ENCODE measurements at places on chromosomes 1 and 21. TPM values are rescaled to one million over a fixed set of nuclear protein-coding genes. Genes with fewer than 3 reads are reported as not detected.

DNA sequence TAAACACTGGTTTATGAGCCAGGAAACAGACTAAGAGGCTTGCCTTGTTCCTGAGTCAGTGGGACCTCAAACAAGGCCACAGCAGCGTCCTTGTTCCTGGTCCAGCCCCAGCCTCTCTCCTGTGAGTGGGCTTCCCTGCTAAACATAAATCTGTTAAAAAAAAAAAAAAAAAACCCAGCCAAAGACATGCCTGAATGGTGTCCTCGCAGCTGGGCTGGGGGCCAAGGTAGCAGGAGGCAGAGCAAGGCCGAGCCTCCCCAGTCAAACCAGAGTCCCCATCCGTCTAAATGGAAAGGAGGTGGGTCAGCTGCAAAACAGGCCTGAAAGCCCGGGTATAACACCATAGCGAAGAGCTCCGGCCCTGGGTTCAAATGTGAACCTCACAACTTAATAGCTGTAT lies 18.1 kb upstream of the IFFO2 start:
- no peak for DNase-seq
- H3K27ac ChIP-seq, result no peak overlapping the region
- peaks cover 17% of the 10 kb centered on the region for H3K27me3 ChIP-seq
- H3K4me3 ChIP-seq, result no peak overlapping the region
- H3K36me3 ChIP-seq, result no peaks in the 10 kb centered on the region

DNA sequence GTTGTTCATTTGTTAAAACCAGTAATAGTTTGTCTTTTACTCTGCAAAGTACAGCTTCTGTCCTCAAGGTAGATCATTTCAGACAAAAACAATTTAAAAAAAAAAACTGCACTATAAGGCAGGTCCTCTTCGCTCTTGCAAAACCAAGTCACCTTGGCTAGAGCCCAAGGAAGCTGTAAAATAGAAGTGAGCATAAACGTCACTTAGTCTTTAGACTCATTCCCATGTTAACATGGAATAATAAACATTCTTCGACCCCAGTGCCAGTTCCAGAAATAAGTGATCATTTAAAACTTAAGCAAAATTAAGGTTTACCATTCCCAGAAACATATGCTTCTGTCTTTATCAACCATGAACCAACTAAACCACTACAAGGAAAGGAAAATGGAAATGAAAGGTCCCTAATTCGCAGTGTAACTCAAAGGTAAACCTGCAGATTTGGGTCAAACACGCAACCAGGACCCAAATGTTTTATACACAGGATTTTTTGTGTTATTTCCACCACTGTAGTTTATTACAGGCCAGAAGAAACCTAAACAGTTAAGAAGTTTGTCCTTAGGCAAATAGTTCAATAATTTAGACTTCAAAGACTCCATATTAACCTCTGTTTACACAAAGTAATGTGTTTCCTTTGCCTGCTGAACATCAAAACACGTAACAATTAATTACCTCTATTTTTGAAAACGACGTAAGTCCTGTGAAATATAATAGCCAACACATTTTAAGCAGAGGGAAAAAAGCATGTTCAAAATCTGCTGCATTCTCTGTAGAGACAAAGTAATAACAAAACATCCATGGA lies 54.6 kb downstream of the TGFBR3 start:
- no peak for DNase-seq
- peaks cover 63% of the 10 kb centered on the region for H3K4me1 ChIP-seq
- peak overlapping the region; percentile 32 for H3K4me3 ChIP-seq
- no peaks in the 10 kb centered on the region for H3K36me3 ChIP-seq
- H3K27me3 ChIP-seq, result no peaks in the 10 kb centered on the region

The APCS gene
- not detected for total RNA-seq

DNA sequence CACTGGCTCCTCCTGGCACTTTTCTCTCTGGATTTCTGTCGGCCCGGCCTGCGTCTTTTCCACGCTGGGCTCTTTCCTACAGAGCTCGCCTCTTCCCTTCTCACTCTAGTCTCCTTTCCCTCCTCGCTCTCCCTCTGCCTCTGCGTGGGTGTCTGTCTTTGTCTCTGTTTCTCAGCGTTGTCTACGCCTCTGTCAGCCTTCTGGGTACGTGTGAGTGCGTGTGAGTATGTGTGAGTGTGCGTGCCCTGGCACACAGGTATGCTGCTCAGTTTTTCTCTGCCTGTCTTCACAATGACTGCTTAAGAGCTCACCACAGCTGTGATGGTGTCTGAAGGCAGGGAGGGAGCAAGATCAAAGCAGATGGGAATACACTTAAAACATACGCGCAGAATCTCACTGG lies 77.7 kb downstream of the KIRREL1 start:
- no peak overlapping the region for H3K4me3 ChIP-seq
- no peak overlapping the region for H3K27ac ChIP-seq
- H3K36me3 ChIP-seq, result no peaks in the 10 kb centered on the region
- DNase-seq, result no peak
- peaks cover 5% of the 10 kb centered on the region for H3K27me3 ChIP-seq

DNA sequence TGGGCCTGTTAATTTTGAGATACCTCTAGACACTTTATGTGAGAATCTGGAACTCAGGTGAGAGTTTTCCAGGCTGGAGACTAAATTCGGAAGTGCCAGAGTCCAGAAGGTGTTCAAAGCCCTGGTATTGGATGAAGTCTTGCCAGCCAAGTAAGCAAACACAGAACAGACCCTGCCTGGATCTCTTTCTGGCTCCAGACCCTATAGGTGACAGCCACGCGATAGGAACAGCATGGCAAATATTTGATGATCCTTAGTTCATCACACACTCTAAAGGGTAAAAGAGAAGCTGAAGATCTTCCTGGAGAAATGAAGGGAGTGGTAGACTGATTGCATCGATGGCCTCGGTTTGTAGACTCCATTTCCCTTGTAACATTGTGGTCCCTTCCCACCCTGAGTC lies 30.7 kb downstream of the SLC1A7 start:
- H3K36me3 ChIP-seq, result no peaks in the 10 kb centered on the region
- peaks cover 3% of the 10 kb centered on the region for H3K27me3 ChIP-seq
- H3K27ac ChIP-seq, result no peak overlapping the region

Measured in natural killer cell treated with Interleukin-12 subunit alpha and Interleukin-12 subunit beta and Interleukin-15 and Interleukin-18, amount 100 ng/mL, for 72 hours (primary cell).